ENCODE measurements at places on chromosomes 7 and 10. TPM values are rescaled to one million over a fixed set of nuclear protein-coding genes. Genes with fewer than 3 reads are reported as not detected.

Gene SEMA3C
- not detected for total RNA-seq

GRCh38 chr7:44712012-44712411, 36.6 kb upstream of the ZMIZ2 start:
- no peak for DNase-seq

Gene PLPP4
- not detected for total RNA-seq

DNA sequence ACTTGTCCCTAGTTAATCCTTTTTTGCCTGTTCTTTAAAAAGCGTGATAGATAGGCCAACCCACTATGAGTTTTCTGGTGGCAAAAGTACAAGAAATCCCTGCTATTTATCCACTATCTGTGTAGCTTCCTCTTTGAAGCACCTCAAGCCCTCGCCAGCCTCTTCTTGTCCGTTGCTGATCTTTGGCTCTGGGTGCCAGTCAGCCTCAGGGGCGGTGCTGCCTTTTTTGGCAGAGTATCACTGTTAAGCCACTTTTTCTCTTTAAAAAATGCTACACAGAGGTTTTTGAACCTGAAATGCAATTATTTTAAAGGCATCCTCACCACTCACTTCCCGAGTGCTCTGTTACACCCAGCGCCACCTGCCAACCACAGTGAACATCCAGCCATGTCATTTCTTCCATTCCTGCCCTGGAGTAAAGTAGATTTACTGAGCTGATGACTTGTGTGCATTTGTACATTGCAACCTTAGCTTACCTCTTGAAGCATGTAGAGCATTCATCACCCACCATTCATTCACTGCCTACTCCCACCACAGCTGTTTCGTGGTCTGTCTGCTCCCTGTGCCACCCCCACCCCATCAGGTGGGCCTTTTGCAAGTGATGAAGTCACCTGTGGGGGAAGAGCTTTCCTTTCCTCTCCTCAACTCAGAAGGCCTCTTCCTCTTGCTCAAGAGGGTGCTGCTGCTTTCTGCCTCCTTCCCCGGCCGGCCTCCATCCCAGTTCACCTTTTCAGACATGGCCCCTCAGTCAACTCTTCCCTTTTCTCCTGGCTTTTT, 414.2 kb upstream of the GALNT17 start:
- DNase-seq: no peak

Gene TMEM139
- total RNA-seq: 2.3 TPM

DNA sequence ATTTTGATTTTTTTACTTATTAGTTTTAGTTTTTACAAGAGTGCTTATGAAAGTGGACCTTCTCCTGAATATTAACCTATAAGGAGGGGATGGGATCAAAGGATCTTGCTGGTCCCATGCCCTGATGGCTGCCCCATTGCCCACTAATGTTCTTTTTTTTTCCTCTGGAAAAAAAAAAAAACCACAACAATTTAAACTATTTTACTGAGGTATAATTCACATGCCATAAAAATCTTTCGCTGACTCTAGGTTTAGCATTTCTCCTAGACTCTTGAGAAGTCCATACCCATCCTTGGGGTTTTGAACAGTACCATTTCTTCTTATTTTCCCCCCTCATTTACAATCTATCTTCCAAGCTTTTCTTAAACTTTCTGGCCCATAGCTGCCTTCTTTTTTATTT, 481.8 kb downstream of the TFEC start:
- DNase-seq: no peak

GRCh38 chr7:35701287-35701900, 6.5 kb upstream of the HERPUD2 start:
- no peak for DNase-seq

Gene PPA1
- total RNA-seq: 388 TPM

- DNase-seq: no peak
Observed at GRCh38 chr10:90947030-90947960, 26.4 kb upstream of the ANKRD1 start.

DNA sequence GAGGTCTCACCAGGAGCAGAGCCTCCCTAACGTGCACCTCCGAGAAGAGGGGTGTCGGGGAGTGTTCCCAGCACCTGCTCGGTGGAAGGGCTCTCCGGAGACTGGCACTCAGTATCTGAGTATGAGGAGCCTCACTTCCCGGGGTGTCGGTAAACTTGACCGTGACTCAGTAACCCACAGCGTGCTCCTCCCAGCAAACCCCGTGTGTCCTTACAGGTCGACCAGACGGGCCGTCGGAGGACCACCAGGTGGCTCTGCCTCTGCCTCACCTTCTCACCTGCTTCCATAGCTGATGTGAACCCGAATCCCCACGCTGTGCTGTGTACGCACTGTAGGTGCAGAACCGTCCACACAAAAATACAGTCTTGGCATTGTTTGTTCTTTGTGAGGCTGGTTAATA, 29.0 kb upstream of the KNDC1 start:
- DNase-seq: no peak

Gene GPR158
- total RNA-seq: not detected

Gene NT5C2
- total RNA-seq: 46.8 TPM

- no peak for DNase-seq
Observed at GRCh38 chr10:59036311-59037017, 140.0 kb upstream of the PHYHIPL start.

Gene PTF1A
- not detected for total RNA-seq

DNA sequence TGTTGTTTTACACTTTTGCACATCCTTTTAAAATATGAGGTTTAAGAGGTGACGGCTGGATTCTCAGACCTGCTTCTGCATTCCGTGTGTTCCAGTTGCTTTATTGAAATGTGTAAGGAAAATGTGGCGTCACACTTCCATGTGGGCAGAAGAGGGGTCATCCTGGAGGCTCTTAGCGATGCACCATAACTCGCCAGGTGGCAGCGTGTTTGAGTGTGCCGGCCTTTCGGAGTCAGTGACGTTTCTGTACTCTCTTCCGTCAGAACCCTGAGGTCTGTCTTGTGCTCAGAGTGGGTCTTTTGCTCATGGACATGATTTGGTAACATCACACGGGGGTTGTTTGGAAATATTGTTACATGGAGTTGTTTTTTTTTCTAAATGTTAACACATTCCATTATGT, 9.1 kb downstream of the PPP2R2D start:
- DNase-seq: no peak

GRCh38 chr7:38189231-38189938, 11.3 kb downstream of the STARD3NL start:
- no peak for DNase-seq

DNA sequence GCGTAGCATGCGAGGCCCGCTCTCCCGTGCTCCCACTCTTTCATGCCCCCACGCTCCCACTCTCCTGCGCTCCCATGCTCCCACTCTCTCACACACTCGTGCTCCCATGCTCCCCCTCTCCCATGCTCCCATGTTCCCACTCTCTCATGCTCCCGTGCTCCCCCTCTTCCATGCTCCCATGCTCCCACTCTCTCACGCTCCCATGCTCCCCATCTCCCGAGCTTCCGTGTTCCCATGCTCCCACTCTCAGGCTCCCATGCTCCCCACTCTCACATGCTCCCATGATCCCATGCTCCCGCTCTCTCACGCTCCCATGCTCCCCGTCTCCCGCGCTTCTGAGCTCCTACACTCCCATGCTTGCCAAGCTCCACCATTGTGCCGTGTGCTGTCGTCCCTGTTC, 84.4 kb upstream of the ANLN start:
- no peak for DNase-seq
